ENCODE measurements at places on chromosomes 6 and 20. TPM values are rescaled to one million over a fixed set of nuclear protein-coding genes. Genes with fewer than 3 reads are reported as not detected.

The FNDC1 gene
- 0.33 TPM for total RNA-seq

The GMPR gene
- total RNA-seq = 129 TPM

The LCA5 gene
- total RNA-seq = 2.0 TPM

The DCDC2 gene
- 0.34 TPM for total RNA-seq

The CDH26 gene
- 1.1 TPM for total RNA-seq

The DDX43 gene
- 1.0 TPM for total RNA-seq

The CLPSL2 gene
- not detected for total RNA-seq
